ELF-1 (cell line): ENCODE measurements at places on chromosomes 12 and 14.
A peak's percentile ranks its signal among the peaks of the same experiment; 100 is the strongest.

DNA sequence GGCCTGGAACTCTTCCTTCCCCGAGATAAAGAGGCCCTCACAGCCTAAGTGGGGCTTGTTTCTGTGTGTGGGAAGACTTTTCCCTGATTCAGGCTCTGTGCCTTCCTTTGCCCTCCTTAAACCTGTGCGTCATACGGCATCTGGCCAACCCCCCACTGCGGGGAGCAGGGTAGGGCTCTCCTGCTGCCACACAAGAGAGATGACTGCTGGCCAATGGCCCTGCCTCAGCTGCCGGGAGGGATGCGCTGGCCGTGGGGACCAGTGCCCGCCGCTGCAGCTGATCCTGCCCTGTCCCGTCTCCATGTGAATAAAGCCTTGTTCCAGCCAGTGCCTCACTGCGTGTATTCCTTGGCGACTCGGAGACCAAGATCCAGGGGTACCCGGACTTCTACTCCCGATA, 42.5 kb upstream of the BEGAIN start:
- no peak for DNase-seq

GRCh38 chr12:43861015-43861839, 25.3 kb downstream of the TMEM117 start:
- no peak for DNase-seq

GRCh38 chr12:45727980-45728629, 1.4 kb upstream of the ARID2 start:
- DNase-seq = no peak

DNA sequence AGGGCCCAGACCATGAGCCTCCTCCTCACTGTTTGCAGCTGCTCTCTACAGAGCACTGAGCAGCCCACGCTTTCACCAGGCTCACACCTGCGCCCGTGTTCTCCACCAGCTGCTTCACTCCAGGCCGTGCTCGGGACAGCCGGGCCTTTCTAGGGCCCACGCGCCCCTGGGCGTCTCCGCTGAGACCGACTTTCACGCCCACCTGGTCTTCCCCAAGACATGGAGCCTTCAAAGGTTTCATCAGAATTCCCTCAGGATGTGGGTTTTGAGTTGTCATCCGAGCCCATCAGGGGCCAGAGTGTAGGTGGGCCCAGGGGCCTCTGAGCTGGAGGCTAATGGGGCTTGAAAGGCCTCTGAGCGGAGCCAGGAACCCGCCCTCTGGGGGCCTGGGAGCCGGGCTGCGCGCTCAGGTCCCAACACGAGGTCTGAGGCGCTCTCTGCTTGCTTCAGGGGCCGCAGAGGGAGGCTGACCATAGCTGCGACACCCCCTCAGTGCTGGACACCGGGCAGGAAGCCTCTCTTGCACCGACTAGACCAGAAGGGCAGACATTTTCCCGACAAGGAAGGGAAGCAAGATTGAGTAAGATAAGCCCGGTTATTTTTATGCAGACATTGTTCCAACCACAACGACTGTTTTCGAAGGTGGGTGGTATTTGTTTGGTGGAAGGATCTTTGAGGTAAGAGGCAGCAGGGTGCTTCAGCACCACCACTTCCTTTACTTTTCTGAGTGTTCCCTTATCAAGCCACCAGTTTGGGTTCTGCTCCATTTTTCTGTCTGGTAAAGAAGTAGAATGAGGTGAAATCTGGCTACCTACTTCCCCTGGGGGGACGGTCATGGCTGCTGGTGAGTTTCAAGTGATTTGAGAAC, 125.0 kb upstream of the FUT8 start:
- peak; percentile 59 for DNase-seq

- DNase-seq = no peak
Observed at GRCh38 chr12:123903301-123904065, 69.1 kb downstream of the CCDC92 start.

DNA sequence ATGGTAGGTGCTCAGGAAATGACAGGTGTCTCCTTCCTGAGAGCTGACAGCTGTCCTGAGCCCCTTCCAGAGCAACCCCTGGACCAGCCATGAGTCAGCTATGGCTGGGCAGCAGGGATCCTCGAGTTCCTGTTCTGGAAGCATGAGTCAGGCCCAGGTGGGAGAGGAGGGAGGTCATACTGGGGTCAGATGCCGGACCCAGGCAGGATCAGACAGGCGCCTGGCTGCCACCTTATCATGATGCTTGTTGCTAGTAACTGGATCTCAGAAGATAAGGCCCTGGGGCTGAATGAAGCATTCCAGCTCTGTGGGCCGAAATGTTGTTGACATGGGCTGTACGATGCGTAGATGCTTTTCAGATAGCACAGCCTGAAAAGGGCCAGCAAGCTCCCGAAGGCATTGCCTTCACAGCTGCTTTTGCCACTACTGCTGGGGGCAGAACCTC, 17.4 kb upstream of the KRT7 start:
- peak; percentile 96 for DNase-seq

DNA sequence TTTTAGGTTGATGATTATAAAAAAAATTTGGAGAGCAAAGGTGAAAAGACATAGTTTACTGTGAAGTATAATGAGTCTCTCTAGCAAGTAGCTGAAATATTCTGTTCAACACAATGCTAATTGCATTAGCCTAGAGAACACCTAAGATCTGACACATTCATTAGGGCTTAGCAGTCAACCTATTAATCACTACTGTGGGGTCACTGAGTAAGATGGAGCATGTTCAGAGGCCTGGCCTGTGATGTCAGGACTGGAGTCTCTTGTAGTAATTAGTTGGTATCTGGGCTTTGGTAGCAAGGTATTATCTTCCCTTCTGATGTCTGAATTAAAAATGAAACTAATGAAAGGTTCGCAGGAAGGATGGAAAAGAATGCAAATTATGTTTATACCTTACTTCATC, 112.7 kb downstream of the SLC16A7 start:
- no peak for DNase-seq

- peak; percentile 1 for DNase-seq
Observed at GRCh38 chr14:31828946-31829868, 247.9 kb upstream of the ARHGAP5 start.

- no peak for DNase-seq
Observed at GRCh38 chr12:1878695-1879094, 39.8 kb downstream of the CACNA2D4 start.

- no peak for DNase-seq
Observed at GRCh38 chr14:35286003-35286600, 6.1 kb upstream of the PSMA6 start.

DNA sequence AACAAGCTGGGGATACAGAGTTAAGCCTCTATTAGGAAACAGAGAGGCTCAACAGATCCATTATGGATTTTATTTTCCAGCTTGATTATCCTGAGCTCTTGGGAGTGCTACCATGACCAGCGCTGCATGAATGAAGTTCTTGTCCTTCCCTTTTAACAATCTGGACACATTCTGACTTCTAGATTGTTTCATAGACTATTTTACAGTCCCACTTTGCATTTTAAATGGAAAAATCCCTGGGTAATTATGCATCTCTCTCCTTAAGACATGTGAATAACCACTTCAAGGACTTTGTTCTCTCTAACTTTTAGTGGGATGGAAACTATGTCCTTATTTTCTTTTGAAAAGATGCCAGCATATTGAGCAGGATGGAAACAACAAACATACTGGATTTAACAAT, 2.0 kb downstream of the CCDC198 start:
- no peak for DNase-seq

GRCh38 chr14:98498019-98498885, 773.7 kb downstream of the BCL11B start:
- peak; percentile 29 for DNase-seq

DNA sequence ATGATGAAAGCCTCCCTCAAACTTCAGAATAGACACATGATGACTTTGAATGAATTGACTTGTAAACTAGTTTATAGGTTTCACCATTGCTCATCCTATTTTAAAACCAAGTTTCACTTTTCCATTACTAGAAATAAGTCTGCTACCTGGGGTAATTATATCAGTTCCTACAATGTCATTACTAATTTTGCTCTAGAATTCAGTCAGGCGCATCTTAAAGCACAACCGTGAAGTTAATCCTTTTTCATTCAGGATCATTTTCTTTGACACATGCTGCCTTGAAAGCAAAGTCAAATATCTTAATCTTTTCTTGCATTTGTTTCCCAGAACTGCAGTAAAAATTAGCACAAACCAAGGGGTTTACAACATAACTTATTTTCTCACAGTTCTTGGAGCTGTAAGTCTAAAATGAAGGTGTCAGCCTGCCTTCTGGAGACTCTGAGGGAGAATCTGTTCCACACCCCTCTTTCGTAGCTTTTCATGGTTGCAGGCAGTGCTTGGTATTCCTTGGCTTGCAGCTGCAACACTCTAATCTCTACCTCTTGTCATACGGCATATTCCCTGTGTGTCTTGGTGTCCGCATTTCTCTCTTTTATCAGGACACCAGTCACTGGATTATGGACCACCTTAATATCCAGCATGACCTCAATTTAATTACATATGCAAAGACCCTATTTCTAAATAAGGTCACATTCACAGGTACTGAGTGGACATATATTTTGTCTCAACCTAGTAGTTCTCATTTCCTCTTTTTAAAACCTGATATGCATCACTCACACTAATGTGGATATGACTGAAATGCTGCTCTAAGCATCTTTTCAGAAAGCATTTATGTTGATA, 114.3 kb upstream of the PDZRN4 start:
- DNase-seq = no peak

DNA sequence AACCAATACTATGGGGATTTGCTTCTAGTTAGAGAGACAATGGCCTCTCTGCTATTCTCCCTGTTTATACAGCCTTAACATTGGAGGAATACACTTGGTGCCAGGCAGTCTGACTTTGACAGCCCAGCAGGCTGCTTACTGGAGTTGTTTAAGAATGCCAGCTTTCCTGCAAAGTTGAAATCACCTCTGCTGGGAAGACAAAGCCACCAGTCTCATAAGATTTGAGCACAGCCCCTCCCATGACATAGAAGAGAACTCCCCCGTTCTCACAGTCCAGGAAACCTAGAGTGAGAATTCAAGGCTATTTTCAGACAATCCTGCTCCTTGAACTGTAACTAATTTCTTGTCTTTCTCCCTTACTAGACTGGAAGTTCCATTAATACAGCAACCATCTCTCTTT, 21.1 kb upstream of the CATSPERB start:
- no peak for DNase-seq

- no peak for DNase-seq
Observed at GRCh38 chr12:10301103-10301502, 6.6 kb upstream of the KLRD1 start.

- DNase-seq = peak; percentile 90
Observed at GRCh38 chr12:119176267-119177055, 2.3 kb upstream of the HSPB8 start.

GRCh38 chr14:104169699-104170479, 31.5 kb downstream of the KIF26A start:
- DNase-seq = no peak
